Activated CD8-positive, alpha-beta memory T cell treated with anti-CD3 and anti-CD28 coated beads for 1 hour (primary cell): ENCODE measurements at places on chromosomes 7 and 10.

DNA sequence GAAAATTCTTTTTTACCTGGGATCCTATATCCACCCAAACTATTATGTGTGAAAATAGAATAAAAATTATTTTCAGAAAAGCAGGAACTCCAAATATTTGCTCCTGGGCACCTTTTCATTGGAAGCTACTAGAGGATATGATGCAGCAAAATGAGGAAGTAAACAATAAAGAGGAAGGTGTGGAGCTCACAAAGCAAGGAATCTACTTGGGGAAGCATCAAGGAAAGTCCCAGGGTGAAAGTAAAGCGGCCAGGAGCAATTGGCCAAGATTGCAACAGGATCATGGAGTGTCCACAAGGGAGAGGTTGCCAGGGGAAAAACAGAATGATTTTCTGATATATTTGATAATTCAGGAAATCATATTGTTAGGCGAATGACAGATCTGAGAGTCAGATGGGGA lies 80.8 kb downstream of the CARD11 start:
- DNase-seq, result no peak

- no peak for DNase-seq
Measured at GRCh38 chr10:69910561-69910960, 108.9 kb downstream of the COL13A1 start.

DNA sequence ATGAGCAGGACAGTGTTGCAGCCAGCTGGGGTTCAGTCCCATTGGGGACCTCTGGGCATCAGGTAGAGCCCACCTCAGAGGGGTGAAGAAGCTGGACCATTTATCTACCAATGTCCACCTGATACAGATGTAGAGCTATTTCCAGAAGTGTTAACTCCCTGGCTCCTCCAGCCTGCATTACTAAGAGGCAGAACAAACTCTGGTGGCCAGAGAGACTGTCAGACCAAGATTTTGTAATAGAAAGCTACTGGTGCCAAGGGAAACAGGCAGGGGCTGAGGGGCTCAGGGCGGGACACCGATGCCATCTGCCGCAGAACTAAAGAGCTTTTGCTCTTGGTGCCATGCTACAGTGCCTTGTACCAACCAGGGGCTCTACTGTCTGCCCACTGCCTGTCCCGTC lies 268.2 kb upstream of the HABP2 start:
- DNase-seq, result no peak

DNA sequence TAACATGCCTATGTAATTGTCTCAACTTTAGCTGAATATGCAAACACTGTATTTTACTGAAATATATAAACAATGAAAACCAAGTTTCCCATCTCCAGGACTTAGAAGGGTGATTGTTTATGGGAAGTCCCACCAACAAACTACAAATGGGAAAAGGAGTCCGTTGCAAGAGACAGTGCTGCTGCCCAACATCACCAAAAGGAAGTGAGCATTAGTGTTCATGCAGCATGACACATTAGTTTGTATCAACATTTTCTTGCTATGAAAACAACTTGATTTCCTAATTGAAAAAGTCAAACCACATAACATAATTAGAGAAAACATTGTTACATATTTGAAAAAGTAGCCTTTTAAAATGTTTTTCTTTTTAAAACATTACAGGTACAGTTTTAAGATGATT lies 138.5 kb downstream of the ZNF438 start:
- DNase-seq, result no peak

GRCh38 chr10:58892031-58892531 lies 284.4 kb upstream of the PHYHIPL start:
- DNase-seq, result no peak

- no peak for DNase-seq
Measured at GRCh38 chr7:41955451-41955850, 252.6 kb upstream of the INHBA start.

DNA sequence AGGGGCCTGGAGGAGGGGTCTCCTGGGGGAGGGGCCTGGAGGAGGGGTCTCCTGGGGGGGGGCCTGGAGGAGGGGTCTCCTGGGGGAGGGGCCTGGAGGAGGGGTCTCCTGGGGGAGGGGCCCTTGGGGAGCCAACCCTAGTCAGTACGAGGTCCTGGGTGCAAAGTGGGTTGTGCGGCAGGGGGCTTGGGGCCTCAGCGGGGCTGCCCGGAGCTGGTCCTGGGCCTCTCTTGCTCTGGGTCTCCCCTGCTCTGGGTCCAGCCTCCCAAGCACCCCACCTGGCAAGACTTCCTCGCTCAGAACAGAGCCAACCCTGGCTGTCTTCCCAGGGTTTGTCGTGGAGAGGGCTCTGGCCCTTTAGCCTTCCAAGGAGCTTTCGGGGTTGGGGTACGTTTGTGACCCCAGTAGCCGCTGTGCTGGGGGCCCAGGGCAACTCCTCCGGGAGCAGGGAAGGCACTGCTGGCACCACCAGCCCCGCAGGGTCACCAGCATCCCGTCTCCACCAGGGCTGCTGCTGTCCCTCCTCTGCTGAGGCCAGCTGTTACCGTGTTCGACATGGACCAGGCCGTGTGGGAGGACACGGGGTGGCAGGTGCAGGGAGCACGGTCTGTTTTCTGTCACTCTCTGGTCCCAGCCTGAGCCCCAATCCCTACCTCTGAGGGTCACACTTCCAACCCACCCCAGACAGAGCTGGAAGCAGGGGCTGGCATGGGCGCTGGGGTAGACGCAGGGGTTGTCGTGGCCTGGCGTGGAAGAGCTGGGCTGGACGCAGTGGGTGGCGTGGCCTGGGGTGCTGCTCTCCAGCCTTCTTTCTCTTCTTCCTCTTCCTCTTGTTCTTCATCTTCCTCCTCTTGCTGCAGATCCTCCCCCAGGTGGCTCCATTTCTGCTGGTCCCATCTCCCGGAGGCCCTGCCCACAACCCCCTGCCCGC lies 22.8 kb downstream of the PWWP2B start:
- DNase-seq, result no peak

DNA sequence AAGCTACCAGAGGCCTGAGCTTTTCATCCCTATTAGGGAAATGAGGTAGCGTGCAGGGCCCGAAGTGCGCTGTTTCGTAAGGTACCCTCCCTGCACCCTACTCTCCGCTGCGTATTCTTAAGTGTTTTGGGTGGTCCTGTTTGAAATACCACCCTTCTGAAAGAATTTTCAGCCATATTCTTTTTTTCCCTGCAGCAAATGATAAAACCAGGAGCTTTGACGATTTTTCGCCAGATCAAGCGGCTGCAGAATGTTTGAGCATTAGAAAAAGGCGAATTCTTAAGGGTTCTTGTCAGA lies 1.2 kb downstream of the RSBN1L start:
- DNase-seq, result no peak
